Activated naive CD4-positive, alpha-beta T cell treated with anti-CD3 and anti-CD28 coated beads, Interleukin-2, amount 10 ng/mL, durations not matched to agents 5 hours and 36 hours (primary cell): ENCODE measurements at places on chromosomes 1 and 21. TPM values are rescaled to one million over a fixed set of nuclear protein-coding genes. Genes with fewer than 3 reads are reported as not detected.

TBX15 gene
- not detected for total RNA-seq

FYB2 gene
- total RNA-seq, result not detected

LCE2C gene
- total RNA-seq, result not detected

NR1I3 gene
- total RNA-seq, result not detected

CYP2J2 gene
- 1.3 TPM for total RNA-seq

FGR gene
- total RNA-seq, result 0.24 TPM

UBR4 gene
- total RNA-seq, result 101 TPM

OR2T35 gene
- not detected for total RNA-seq

ITPKB gene
- total RNA-seq, result 67.9 TPM

DNM3 gene
- total RNA-seq, result 2.2 TPM

NHLH2 gene
- total RNA-seq, result not detected

RAB3B gene
- total RNA-seq, result 0.08 TPM

CHI3L1 gene
- total RNA-seq, result not detected

IGSF9 gene
- total RNA-seq, result not detected

DARS2 gene
- 19.8 TPM for total RNA-seq

NID1 gene
- total RNA-seq, result not detected

RAB7B gene
- not detected for total RNA-seq

NFASC gene
- total RNA-seq, result not detected

PCNX2 gene
- 28.9 TPM for total RNA-seq

HMGCS2 gene
- total RNA-seq, result not detected

LPAR3 gene
- total RNA-seq, result 3.6 TPM

S100A1 gene
- total RNA-seq, result not detected

OSCP1 gene
- 0.71 TPM for total RNA-seq

NECTIN4 gene
- total RNA-seq, result not detected

TNFRSF1B gene
- total RNA-seq, result 238 TPM

AMIGO1 gene
- total RNA-seq, result 7.0 TPM

OR14C36 gene
- total RNA-seq, result not detected

TACSTD2 gene
- total RNA-seq, result not detected

ARHGEF2 gene
- total RNA-seq, result 140 TPM

PAQR6 gene
- total RNA-seq, result 5.0 TPM

IL20 gene
- not detected for total RNA-seq

CFAP141 gene
- total RNA-seq, result not detected

ZNF695 gene
- 0.48 TPM for total RNA-seq

AGRN gene
- 7.2 TPM for total RNA-seq
